ENCODE measurements at places on chromosomes 7 and 10. TPM values are rescaled to one million over a fixed set of nuclear protein-coding genes. Genes with fewer than 3 reads are reported as not detected.

Gene SCART1
- 0.19 TPM for total RNA-seq

Gene SUN3
- total RNA-seq: not detected

Gene ANKRD1
- total RNA-seq: not detected

Gene TDRD1
- total RNA-seq: 0.92 TPM

Gene HGF
- total RNA-seq: 0.15 TPM

DNA sequence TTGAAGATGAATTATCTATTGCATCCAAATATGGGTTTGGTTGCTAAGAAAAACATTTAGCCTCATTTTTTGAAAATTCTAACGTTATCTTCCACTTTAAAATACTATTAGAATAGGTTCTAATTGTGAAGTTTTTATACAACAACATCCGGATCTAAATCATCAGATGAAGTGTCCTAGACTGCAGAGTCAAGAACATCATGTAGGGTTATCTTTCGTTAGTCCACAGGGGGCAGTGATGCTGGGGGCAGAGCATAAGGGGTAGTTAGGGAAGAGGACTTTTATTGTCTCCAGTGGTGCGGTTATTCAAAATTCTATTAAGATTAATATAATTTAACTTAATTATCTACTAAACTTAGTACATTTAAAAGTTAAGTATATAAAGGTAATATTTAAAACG lies 990.6 kb upstream of the PHF14 start:
- DNase-seq: no peak

DNA sequence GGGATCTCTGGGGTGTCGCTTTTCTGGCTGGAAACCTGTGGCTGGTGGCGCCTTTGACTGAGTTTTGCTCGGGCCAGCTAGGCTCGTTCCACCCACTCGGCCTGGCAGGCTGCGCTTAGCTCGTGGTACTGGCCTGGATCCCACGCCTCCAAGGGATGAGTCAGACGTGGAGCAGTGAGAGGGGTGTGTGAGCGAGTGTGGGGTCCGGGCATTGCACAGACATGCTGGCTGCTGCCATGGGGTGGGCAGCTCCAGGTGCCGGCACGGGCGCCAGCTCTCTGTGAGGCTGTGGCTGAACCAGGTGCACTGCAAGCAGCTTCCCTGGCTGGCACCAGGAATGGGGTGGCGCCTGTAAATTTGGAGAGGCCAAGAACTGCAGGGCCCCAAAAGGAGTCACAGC lies 63.1 kb upstream of the CACNA2D1 start:
- no peak for DNase-seq

DNA sequence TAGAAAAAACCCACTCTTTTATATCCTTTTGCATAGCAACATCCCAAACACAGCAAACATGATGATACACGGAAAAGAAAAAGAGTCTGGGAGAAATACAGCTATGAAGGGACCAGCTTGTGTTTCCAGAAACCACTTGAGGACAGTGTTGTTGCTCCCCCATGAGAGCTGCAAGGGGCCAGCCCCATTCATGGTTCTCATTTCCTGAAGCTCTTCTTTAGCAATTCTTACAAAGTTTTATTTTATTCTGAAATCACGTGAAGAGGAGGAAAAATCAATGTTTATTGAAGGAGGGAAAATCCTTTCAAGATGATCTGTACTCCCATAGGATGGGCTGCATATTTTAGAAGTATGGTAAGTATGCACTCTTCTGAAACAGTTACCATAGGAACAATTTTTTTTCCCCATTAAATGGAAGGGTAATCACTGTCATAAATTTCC lies 17.5 kb upstream of the PRTFDC1 start:
- no peak for DNase-seq

DNA sequence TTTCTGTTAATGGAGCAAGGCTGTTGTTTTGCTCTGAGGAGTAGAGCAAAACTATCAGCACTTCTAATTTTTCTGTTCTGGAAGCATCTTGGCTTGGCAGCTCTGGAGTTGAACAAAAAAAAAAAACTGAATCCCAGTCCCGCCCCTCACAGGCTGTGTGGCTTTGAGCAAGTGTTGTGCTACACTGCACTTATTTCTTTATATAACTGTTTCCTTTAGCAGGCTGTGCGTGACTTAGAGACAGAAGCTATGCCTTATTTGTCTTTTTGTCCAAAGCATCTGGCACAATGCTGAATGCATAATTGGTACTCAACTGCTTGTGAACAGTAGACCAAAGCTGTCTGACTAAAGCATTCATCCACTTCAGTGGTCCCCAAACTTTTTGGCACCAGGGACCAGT lies 96.1 kb downstream of the AMPH start:
- DNase-seq: no peak

- DNase-seq: no peak
Observed at GRCh38 chr10:33423154-33423529, 88.7 kb upstream of the NRP1 start.

- DNase-seq: no peak
Observed at GRCh38 chr7:2354939-2355704, 495 bp downstream of the EIF3B start.

- no peak for DNase-seq
Observed at GRCh38 chr10:123522702-123523312, 143.3 kb upstream of the GPR26 start.

DNA sequence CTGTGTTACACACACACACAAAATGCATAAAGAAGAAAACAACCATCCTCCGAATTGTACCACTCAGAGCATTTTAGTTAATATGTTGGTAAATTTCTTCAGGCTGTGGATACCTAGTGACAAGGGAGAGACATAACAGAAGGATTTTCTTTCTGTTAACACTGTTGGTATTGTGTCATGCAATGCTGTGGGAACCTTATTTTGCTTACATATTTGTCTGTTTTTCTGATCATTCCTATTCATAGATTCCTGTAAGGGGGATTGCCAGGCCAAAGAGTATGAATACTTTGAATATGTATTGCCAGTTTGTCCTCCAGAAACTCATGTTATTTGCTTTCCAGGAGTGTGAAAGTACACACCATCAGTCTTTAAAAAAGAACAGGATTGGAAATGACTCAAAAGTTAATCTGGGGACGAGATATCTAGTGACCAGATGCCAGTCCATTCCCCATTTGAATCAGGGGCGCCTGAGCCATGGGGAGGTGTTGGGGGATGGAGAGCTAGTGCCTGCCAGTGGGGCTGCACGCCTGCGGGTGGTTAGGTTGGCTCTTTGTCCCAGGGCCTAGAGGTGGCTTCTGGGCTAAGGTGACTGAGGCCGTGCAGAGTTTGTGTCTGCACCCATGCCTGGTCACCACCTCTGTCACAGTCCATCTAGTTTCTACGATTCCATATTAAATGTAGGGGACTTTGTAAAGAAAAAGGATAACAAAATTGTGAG lies 142.0 kb downstream of the PTPN20 start:
- DNase-seq: no peak

DNA sequence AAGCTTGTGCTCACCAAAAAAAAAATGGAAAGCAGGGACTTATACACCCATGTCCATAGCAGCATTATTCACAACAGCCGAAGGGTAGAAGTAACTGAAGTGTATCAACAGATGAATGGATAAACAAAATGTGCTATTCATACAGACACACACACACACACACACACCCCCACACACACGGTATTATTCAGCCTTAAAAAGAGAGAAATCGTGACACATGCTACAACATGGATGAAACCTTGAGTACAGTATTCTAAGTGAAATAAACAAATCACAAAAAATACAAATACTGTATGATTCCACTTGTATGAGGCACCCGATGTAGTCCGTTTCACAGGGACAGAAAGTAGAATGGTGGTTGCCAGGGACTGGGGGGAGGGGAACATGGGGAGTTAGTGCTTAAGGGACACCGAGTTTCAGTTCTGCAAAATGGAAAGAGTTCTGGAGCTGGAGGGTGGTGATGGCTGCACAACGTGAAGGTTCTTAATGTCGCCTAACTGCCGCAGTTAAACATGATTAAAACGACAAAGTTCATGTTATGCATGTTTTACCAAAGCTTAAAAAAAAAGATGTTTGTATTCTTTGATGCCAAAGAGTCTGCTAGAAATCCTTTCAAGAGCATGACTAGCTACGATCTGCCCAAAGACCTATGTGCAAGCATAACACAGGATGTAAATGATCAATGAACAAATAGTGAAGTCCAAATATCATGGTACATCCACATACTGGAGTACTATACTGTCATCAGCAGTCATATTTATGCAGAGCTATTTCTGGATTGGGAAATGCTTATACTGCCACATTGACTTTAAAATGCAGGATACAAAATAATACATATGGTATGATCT lies 7.2 kb downstream of the TNS3 start:
- DNase-seq: no peak

Data from H1 (cell line).